Stimulated activated CD4-positive, alpha-beta T cell treated with anti-CD3 and anti-CD28 coated beads, Interleukin-1b, Interleukin-23, amount 100 ng/mL, for 1 hour (primary cell): ENCODE measurements at places on chromosomes 16 and 17.

DNA sequence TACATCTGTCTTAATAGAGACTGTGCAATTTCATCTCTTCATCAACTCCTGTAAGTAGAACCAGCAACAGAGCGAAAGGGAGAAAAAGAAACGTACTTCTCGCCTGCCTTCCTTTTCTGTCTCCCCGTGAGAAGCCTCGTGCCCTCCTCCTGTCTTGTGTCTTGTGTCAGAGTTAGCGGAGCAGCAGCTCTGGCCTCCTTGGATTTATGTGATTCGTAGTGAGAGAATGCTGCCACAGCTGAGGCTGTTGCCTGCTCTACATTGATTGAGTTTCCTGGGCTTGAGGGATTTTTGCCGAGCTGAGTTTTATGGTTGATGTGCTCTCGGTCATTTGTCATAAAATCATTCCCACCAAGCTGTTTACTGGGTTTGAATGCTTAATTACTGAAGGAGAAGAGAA lies 579.1 kb upstream of the RBFOX1 start:
- DNase-seq, result no peak

DNA sequence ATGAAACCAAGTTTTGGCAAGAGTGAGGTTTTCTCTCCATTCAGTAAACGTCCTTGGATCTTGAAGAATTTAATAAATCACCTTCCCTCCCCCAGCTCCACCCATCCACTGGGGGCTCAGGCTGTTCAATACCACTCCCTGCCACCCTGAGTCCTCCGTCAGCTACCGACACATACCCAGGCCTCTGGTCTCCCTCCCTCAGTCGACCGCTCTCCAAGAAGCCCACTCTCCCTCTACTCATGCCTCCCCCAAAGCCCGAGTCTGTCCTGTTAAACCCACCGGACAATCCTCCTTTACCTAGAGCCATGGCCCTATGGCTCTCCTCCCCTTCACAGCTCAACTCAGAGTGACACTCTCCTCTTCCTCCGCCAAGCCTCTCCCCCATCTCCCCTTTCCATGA lies 19.7 kb upstream of the SLC4A1 start:
- DNase-seq, result no peak

DNA sequence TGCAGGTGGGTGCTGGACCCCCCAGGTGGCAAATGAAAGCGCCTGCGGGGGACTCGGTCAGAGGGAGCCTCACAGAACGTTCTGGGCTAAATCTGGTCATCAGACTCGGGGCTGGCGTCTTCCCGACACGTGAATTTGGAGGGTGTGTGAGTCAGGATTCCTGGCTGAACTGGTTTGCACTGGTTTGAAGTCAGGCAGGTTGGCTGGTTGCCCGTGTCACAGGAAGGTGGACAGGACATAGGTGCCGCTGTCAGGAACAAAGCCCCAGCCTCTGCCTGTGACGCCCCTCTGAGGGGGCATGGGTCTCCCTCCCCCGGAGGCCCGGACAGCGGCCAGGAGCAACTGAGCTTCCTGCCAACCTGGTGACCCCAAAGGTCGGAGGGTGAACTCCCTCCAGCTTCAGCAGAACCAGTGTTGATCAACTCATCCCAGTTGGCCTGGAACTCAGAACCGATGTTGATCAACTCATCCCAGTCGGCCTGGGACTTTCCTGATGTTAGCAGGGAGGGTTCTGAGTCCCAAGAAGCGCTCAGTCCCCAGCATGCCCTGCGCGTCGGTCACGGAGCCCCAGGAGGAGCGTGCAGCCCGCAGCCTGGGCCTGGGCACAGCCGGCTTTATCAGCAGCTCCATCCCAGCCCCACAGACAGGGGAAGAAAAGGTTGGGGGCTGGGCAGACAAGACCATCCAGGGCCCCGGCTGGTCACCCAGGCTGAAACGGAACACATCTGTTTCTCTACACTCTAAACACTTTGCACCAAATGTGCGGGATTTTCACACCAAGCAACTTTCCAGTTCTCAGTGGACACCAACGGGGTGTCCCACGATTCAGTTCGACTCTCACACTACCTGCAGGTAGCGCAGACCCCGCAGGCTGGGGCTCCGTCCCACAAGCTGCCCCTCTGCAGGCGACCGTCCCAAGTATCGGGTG lies 14.4 kb upstream of the METRNL start:
- DNase-seq, result no peak

DNA sequence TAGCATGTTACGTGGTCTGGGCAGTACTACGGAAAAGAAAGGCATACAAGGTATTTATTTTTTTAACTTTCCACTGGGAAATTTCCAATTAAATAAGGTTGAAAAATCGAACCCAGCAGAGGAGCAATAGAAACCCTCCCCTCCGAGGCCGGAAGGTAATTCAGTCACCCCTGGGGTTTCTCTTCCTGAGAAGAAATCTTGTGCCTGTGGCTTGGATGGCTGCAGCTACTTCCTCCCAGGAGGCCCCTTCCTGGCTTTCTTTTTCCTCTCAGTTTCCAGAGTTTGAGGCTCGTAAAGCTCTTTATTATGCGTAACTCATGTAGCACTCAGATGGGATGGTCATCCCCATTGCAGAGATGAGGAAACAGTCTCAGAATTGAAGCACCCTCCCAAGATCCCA lies 140.3 kb downstream of the ASIC2 start:
- DNase-seq, result no peak

DNA sequence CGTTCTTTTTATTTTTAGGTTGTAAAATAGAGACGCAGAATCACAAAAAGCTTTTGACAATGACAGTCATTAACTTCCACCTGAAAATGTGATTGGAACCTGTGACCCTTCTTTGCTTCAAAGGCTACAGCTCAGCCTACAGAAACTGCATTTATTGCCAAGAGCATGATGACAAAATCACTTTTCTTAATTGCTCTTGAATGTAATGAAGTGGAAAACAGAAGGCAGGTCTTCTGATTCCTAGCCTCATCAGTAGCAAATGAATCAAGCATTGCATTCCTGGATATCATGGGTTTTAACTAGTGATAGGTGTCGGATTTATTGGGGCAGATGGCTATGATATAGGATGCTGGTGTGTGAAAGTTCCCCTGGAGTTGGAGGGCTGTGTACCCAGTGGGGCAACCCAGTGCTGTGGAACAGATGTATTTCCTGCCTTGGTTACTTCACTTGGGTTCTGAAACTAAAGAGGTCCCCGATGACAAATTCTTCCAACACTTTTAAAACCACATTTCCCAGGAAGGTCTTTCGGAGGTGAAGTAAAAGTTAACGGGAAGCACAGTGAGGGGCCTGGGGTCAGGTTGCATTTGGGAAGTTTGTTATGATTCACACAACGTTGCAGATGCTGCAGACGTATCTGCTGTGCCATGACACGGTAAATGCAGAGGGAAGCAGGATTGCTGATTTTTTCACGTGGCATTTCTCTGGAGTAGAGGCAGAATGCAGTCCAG lies 127.5 kb downstream of the HS3ST3A1 start:
- DNase-seq, result no peak

DNA sequence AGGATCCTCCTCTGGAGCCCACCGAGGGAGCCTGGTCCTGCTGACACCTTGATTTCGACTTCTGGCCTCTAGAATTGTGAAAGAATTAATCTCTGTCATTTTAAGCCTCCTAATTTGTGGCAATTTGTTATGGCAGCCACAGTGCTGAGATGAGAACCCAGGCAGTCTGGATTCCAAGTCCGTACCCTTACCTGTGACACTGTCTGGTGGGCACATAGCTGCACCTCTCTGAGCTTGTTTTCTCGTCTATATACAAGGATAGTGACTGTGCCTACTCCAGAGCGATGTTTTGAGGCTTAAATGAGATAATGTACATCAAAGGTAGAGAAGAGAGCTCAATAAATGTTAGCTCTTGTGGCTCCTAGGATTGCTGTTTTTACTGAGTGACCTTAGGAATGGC lies 128.4 kb upstream of the MPHOSPH6 start:
- DNase-seq, result no peak

DNA sequence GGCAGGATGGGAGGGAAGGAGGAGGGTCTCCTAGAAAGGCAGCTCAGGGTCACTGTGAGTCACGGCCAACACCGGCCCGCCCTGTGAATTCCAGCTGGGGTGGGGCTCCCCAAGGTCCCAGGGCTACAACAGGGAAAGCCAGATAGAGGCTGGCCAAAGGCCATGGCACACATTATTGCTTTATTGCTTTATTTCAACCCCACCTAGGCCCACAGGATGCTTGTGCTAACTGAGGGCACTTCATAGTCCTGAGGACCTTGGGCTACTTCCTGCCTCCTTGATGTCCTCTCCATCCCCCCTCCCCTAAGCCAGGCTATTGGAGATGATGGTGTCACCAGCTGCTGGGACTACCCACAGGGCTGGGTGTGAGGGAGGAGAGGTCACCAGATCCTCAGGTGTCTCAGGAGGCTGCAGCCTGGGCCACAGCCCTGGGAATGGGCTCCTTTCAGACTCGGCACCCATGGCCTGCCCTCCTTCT lies 26.1 kb downstream of the LRRC75A start:
- no peak for DNase-seq

DNA sequence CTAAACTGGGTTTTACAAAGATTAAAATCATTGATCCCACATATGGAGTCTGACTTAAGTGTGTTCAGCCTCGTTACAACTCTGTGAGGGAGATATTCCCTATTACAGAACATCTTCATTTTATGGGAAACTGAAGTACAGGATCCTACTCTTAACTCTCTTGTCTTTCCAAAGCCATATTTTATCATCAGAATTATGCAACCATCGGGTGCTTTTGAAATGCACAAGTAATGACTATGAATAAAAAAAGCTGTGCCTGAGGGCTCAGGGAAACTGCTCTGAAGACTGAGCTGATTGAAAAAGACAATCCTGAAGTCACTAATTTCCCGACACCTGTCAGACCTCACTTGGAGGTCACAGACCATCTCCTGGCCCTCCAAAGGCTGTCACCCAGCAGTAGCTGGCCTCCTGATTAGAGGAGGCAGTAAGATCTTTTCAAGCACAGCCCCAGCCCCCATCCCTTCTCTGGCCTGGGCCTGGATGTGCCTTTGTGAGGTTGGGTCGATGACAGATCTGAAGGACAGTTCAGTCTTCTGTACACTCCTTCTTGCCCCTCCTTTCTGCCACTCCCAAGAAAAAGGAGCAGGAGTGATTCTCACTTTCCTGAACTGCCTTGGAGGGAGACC lies 5.6 kb downstream of the AKAP1 start:
- no peak for DNase-seq

GRCh38 chr17:47701608-47702007 lies 7.6 kb downstream of the TBKBP1 start:
- DNase-seq, result no peak

- DNase-seq, result peak; percentile 91
These were observed 3.4 kb downstream of the MAP2K3 start for GRCh38 chr17:21287703-21288449.

- DNase-seq, result no peak
These were observed 33.7 kb upstream of the VPS4A start for GRCh38 chr16:69277413-69277812.

GRCh38 chr16:14486520-14487303 lies 143.3 kb downstream of the PARN start:
- no peak for DNase-seq

- DNase-seq, result no peak
These were observed 3.0 kb downstream of the KRT40 start for GRCh38 chr17:40981115-40981514.

- no peak for DNase-seq
These were observed 1.9 kb upstream of the HOXB5 start for GRCh38 chr17:48595278-48595999.

GRCh38 chr17:56577190-56577842 lies 16.2 kb upstream of the NOG start:
- DNase-seq, result no peak

- no peak for DNase-seq
These were observed 887.3 kb downstream of the CDH8 start for GRCh38 chr16:61148930-61149329.

DNA sequence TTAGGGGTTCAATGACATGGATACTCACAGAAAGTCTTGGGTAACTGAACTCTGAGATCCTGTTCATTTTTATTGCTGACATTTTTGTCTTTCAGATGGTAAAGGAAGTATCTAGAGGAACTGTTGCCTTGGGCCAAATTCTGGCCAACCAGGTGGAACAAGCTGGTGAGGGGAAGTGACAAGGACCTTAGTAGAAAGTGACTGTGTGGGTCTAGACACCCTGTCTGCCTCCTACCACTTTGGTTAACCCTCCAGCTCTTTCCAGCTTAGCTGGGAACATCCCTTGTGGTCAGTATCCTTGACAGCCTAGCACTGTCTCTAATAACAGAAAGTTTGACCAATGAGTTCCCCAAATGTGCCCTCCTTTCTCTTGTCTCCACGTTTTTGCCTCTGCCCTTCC lies 28.8 kb upstream of the PRKCB start:
- DNase-seq, result no peak

- no peak for DNase-seq
These were observed 90.1 kb upstream of the CDC42EP4 start for GRCh38 chr17:73401911-73402310.

DNA sequence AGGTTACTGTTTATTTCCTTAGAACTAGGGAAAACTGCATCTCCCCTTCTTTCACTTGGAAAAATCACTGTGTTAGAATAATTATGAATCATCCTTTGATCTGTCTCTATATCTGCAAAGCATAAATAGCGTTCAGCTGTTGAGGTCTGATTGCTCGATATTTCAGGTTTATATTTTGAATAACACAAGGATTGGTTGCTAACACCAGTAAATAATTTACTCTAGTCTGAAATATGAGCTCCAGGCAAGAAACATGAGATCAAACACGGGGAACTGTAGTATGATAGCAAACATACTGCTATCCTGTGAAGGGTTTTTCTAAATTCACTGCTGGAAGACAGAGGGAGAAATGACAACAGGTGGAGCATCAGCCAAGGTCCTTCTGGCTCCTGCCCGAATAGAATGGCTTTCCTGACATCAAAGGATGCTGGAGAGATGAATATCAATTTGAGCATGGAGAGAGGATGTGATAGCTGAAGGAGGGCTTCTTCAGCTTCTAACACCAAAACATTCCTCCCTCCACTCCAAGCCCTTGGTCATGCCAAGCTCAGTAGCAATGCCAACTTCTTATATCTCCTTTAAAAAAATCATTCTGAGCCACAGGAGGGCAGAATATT lies 450.3 kb downstream of the SHISA9 start:
- DNase-seq, result no peak

GRCh38 chr17:56475116-56475515 lies 118.4 kb upstream of the NOG start:
- DNase-seq, result no peak

- DNase-seq, result peak; percentile 48
These were observed 12.6 kb upstream of the TCF25 start for GRCh38 chr16:89860747-89861304.

DNA sequence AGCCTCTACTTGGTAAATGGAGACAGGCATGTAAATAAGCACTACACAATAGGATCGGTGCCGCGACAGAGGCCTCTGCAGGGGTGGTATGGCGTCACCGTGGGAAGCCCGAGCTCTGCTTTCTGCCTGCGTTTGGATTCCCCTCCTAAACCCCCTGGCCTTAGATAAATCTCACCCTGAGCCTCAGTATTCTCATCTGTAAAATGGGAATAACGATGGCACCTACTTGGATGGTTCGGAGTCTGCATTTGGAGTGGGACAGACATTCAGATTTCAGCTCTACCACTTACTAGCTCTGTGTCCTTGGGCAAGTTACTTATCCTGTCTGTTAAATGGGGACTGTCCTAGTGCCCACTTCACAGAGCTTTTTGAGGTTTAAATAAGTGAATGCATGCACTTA lies 42.8 kb upstream of the TNRC6A start:
- DNase-seq, result no peak

GRCh38 chr16:84774810-84775209 lies 45.0 kb upstream of the CRISPLD2 start:
- DNase-seq, result no peak
